ENCODE measurements at places on chromosomes 11 and 22.

GRCh38 chr11:73356979-73357860 lies 19.0 kb upstream of the RELT start:
- DNase-seq, result no peak

DNA sequence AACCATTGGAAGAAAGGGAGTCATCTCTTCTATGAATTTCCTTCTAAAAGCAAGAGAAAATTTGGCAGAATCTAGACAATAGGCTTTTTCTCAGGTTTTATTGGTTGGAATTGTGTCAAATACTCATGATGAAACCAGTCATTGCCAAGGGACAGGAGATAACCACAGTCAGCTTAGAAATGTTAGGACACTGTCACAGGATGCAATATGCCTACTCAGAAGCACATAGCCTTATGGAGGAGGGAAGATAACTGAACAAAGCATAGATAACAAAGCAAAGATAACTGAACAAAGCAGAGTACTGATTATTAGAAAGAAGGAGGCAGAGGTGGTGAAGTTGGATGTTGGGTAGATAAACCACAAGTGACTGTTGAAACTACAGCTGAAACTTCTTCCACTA lies 303.5 kb upstream of the PDGFD start:
- DNase-seq, result no peak

GRCh38 chr11:811446-812245 lies 1.9 kb downstream of the RPLP2 start:
- DNase-seq, result no peak

DNA sequence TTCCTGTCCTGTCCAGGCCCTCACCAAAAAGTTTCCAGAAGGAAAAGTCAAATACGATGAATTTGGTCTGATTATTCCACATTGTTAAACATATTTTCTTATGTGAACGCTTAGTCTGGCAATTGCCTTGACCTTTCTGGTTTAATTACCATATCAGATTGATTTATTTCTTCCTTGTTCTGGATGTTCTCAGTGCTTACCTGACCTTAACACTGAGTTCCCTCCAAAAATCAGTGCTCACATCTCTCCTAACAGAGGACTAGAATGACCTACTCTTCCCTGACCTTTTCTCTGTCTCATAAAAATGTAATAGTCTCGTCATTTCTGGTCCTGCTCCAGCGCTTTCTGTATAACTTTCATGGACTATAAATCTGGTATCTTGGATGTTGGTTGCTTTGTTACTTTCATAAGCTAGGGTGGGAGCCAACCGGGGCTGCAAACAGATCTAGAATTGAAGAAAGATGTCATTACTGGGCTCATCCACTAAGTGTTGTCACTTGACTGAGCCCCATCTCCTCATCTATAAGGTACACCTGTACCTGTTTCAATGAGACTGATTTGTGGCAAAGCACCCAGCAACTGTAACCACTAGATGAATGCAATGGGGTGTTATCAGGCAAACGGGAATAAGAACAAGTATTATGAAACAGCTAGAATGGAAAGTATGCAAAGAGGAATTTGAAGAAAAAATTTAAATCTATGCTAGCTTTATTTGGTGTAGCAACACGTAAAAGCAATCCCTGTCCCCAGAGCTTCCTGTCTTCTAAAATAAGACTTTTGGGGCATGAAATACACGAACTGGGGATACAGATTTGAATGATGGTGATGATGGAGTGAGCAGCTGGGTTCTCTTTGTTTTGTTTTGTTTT lies 2.4 kb downstream of the FADS2 start:
- no peak for DNase-seq

GRCh38 chr22:33219648-33220384 lies 161.6 kb upstream of the SYN3 start:
- DNase-seq, result no peak

- no peak for DNase-seq
Observed at GRCh38 chr11:16242806-16243205, 113.5 kb downstream of the SOX6 start.

- no peak for DNase-seq
Observed at GRCh38 chr11:86089659-86090058, 20.8 kb upstream of the PICALM start.

DNA sequence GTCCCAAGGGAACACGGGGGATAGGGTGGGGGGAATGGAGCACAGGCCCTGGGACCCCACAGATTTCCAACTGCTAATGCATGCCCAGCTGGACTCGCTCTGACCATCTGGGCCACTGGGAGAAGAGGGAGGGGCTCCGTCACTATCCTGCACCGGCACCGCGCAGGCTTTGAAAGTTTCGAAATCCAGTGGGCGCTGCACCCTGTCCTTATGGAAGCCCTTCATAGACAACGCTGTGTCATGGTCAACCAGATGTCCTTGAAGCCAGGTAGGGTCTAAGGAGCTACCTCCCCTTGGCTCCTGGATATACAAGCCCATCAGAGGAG lies 30.1 kb downstream of the LRRC10B start:
- DNase-seq, result no peak

- no peak for DNase-seq
Observed at GRCh38 chr11:593347-593746, 17.1 kb downstream of the PHRF1 start.

All from natural killer cell treated with Interleukin-12 subunit alpha and Interleukin-12 subunit beta and Interleukin-15 and Interleukin-18, amount 100 ng/mL, for 72 hours (primary cell).